ENCODE measurements at places on chromosomes 11 and 22. TPM values are rescaled to one million over a fixed set of nuclear protein-coding genes. Genes with fewer than 3 reads are reported as not detected.

SCN3B gene
- total RNA-seq = 1.1 TPM

GRK3 gene
- total RNA-seq = 35.3 TPM

IFITM1 gene
- total RNA-seq = 394 TPM

DNA sequence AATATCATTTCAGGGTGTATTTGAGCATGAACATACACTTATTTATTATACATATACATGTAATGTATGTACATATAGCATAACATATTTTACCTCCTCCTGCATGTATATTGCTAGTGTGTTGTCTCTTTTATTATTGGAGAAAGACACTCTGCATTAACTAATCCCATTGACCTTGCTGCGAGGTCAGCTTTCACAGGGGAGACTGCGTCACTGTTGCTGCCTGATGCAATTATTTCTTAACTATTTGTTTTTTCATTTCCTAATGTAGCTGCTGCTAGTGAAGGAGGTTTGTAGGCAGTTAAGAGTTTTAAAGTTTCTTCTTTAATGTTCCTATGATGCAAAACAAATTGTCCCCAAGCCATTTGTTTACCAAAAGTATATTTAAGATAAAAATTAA, 185.4 kb upstream of the CNTN5 start:
- DNase-seq = no peak

GRCh38 chr22:30212363-30212995, 34.1 kb downstream of the LIF start:
- DNase-seq = no peak

- no peak for DNase-seq
Observed at GRCh38 chr22:27099946-27100722, 442.7 kb downstream of the MIAT start.

Measured in H1 (cell line).